ENCODE measurements at places on chromosomes 13 and 19. TPM values are rescaled to one million over a fixed set of nuclear protein-coding genes. Genes with fewer than 3 reads are reported as not detected.

DNA sequence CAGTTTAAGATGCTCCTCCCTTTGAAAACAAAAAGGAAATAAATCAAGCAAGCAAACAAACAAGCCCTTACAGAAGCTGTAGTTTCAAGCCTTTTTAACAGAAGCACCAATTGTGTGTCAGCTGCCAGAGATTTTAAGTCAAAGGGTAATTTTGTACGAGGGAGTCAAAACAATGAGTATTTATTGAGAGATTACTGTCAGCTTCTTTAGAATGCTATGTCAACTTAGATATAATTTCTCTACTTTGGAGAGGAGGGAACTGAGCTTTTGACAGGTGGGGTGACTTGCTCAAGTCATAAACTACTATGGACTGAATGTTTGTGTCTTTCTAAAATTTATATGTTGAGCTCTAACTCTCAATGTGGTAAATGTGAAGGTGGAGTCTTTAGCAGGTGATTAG, 10.5 kb upstream of the CBY2 start:
- DNase-seq: no peak

DNA sequence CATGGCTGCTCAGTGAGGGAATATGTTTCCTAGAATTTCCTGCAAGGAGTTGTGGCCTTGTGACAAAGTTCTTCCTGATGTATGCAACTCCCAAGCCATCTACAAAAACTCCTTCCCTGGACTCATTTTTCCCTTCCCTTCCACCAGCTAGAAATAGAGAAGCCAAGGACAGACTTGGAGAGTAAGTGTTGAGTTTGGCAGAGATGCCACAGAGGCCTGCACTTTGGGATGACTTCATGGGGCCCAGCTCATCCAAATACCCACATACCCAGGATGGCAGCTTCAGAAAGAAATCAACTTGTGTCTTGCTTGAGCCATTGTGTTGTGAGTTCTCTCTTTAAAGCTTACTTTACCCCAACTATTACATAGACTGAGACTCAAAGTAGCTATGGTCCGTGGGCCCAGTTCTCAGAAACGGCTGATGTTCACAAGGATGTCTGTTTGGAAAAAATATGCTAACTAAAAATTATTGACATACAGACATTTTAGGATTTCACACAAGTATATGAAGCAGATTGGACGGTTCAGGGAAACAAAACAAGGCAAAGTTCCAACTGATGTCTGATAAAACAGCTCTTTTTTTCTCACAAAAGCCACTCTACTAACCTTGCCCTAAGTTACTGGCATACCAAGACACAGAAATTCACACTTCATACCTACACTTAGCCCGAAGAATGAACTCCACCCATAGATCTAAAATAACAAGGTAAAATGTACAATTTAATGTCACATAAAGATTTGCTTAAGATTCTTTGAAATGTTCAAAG, 107.9 kb downstream of the NALCN start:
- no peak for DNase-seq

GRCh38 chr19:14118165-14119051, 846 bp upstream of the PRKACA start:
- peak; percentile 23 for DNase-seq

DNA sequence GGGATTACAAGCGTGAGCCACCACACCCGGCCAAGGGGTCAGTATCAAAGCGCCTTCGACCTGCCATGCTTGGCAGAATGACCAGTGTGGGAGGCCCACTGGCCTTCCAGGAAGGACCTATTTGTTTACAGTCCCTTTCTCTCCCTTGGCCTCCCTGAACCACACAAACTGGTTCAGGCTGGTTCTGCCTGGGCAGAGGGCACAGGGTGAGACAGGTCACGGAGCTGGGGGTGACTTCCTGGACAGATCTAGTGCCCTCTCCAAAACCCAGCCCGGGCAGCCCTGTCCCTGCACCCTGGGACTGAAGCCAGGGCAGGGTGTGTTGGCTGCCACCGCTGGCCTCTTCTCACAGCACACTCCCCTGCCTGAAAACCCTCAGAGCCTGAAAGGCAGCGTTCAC, 11.3 kb downstream of the PLEKHF1 start:
- DNase-seq: no peak

DNA sequence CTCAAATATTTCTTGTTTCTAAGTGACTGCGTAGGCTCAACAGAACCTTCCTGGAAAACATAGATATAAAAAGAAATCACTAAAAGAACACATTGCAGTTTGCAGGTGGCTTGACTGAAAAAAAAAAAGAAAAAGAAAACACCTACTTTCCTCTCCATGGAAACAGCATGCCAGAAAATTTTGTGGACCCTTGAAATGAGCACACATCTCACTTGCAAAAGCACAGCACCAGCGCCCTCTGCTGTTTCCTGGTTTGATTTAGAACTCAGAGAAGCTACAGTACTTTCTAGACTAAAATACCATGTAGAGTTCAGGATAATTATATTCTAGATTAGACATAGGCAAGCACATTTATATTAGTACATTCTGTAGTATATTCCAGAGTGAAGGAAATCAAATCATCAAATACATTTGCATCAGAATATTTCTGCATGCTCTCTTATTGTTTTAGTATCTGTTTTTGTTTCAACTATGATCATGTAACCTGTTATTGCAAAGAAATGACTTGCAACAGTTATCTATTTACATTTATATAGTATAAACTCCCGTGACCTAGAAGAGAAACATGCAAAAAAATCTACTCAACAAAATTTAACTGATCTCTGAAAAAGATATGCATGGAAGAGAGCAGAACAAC, 22.3 kb upstream of the XPO4 start:
- DNase-seq: peak; percentile 80

MEIS3 gene
- not detected for total RNA-seq

ITGBL1 gene
- not detected for total RNA-seq

DNA sequence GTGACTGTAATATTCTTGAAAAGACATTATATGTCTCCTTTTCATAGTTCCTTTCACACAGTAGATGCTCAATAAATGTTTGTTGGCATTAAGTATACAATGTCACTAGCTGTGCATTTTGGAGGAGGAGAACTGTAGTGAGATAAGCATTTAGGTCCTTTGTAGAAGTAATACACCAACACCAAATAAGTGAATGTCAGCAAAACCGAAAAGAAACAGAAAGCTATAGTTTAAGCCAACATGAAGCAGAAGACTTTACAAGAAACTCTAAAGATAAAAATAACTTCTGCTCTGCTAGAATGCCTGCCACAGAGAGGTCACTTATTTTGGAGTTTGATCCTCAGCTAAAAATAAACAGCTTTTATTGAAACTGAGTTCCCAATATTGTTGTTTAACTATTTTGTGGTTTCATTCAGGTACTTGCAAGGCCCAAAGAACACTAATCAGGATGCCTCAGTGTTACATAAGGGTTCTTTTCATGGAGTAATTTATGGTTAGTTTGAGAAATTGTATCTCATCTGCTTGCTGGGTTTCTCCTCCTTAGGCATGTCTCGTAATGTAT, 86.2 kb downstream of the STARD13 start:
- DNase-seq: no peak

- DNase-seq: no peak
Observed at GRCh38 chr19:52331757-52332156, 4.3 kb upstream of the ZNF610 start.

- no peak for DNase-seq
Observed at GRCh38 chr13:69585656-69586055, 522.0 kb upstream of the ATXN8OS start.

- no peak for DNase-seq
Observed at GRCh38 chr13:87536499-87536898, 134.7 kb upstream of the SLITRK5 start.

- no peak for DNase-seq
Observed at GRCh38 chr13:92297971-92298942, 899.8 kb downstream of the GPC5 start.

DNA sequence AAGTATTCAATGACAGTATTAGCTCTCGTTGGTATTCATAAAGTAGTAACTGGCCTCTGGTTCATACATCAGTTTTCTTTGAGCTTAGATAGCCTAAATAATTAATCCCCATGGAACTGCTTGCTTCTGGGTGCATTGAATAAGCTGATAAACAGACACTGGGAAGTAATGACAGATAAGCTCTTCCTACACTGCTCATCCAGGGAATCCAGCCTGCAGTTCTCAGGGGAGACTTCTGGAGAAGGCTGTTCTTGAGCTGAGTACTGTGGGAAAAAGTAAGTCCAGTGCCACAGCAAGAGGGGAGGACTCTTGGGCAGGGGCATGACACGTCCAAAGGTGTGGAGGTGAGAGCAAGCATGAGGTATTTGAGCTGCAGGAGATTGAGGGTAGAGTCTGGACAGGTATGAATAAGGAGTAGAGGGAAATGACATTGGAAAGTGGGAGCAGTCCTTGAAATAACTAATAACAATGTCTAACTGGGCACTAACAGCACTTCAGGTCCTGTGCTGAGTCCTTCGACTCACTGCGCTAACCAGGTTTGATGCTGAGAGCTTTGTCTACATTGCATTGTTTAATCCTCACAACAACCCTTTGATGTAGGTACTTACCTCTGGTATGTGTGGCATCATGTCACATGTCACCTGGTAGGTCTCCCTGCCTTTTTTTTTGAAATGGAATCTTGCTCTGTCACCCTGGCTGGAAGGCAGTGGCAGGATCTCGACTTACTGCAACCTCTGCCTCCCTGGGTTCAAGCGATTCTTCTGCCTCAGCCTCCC, 7.2 kb downstream of the GARRE1 start:
- DNase-seq: no peak

GRCh38 chr13:69857183-69857821, 250.3 kb upstream of the ATXN8OS start:
- no peak for DNase-seq

- DNase-seq: no peak
Observed at GRCh38 chr19:38808741-38809140, 4.0 kb downstream of the LGALS4 start.

- DNase-seq: no peak
Observed at GRCh38 chr13:42307461-42307860, 35.5 kb downstream of the AKAP11 start.

- no peak for DNase-seq
Observed at GRCh38 chr19:27734496-27735220, 1478.3 kb downstream of the UQCRFS1 start.

- DNase-seq: peak; percentile 72
Observed at GRCh38 chr19:17784201-17785008, 10.5 kb upstream of the B3GNT3 start.

SIGLECL1 gene
- not detected for total RNA-seq

DNA sequence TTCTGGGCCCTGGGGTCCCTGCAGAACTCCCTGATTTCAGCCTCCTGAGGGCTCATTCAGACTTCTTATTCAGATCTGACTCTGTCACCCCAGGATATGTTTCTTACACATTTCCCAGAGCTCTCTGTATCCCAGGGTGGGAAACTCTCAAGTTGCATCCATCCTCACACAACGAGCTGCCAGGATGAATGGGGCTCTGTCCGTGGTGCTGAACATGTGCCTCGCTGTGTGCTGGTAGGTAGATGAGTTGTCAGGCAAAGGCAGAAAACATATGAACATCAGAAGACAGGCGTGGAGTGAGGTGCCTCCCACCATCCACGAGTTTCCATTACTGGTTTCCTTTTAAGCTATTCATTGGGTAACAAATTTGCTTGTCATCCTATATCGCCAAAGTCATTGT, 11.4 kb upstream of the IGFL1 start:
- no peak for DNase-seq

C19orf38 gene
- total RNA-seq: 0.49 TPM

GRCh38 chr19:18611327-18612050, 1.2 kb upstream of the TMEM59L start:
- no peak for DNase-seq

- DNase-seq: no peak
Observed at GRCh38 chr13:36841391-36841790, 22.4 kb downstream of the RFXAP start.

DNA sequence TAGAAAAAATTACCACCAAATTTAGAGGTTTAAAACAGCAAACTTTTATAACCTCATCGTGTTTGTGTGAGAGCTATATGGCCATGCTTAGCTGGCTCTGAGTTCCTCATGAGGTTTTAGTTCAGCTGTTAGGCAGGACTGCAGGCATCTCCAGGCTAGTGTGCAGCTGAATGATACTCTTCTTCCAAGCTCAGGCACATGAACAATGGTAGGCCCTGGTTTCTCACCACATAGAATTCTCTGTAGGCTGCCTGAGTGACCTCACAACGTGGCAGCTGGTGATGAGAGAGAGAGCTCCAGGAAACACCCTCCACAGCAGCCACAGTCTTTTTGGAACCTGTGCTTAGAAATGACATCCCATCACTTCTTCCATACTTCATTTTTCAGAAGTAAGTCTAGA, 540.6 kb upstream of the MIR17HG start:
- no peak for DNase-seq

TEKTIP1 gene
- total RNA-seq: 10.9 TPM

DNA sequence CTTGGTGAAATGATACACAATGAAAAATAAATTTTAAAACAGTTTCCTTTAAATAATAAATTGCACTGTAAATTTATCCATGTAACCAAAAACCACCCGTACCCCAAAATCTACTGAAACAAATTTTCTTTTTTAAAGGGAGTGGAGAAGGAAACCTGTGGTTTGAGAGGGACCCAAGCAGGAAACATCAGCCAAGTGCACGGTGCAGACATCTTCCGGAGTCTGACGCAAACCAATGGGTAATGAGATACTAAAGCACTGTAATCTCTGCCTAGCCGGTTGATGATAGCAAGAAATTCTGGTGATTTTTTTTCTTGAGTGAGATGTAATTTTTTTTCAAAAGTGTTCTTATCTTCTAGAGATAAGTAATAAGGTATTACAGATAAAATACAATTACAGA, 115.4 kb downstream of the ABCC4 start:
- DNase-seq: peak; percentile 86

DNA sequence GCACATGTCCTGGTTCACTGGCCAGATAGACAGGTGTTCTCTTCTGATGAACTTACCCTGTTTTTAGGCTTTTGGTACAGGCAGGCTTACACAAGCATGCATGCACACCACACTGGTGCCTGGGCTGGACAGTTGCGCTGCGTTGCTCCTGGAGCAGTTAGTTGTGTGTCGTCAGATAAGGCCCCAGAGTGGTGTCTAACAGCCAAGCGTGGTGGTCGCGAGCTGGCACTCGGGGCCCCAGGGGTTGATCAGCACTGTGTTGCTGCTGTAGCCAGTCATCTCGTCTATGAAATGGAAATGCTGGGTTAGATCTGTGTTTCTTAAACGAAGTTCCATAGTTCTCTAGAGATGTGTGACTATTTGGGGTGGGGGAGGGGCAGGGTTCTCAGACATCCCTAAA, 24.6 kb upstream of the TEX29 start:
- DNase-seq: no peak

CYP2F1 gene
- 0.25 TPM for total RNA-seq

- DNase-seq: no peak
Observed at GRCh38 chr19:51387924-51388389, at the start of gene LIM2. Gene LIM2, minus strand, starts transcription at chr19:51387974. Its CDS starts 531 bp downstream, at chr19:51387443.

- no peak for DNase-seq
Observed at GRCh38 chr19:19552798-19553197, 14.7 kb downstream of the CILP2 start.

- DNase-seq: no peak
Observed at GRCh38 chr13:21837841-21838551, 167.1 kb downstream of the FGF9 start.

Measured in CD4-positive, CD25-positive, alpha-beta regulatory T cell (primary cell).